ENCODE measurements at places on chromosomes 1 and 21. TPM values are rescaled to one million over a fixed set of nuclear protein-coding genes. Genes with fewer than 3 reads are reported as not detected.
A peak's percentile ranks its signal among the peaks of the same experiment; 100 is the strongest.

DNA sequence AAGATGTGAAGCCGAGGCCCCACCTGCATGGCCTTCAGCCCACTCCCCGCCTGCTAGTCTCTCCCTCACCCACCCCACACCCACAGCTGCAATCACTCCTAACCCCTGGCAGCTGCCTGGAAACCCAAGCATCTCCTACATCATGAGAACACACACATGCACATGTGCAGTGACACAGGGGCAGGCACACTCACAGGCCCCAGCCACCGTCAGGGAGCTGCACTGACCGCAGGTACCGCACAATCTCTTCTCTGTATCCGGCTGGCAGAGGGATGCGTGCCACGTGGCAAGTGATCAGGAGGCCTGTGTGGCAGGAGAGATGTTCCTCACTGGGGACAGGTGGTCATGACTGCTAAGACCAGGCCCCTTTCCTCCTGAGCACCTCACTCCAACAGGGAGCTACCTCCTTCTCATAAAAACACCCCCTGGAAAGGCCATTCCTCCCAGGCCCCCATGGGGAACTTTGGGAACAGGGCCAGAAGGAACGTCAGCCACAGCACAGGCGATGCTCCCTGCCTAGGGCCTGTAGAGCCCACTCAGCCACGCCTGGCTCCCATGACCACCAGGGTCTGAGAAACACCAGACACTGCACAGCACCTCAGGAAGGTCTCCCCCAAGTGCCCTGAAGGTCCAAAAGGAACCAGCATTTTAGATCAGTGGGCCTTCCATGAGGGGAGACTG lies 6.0 kb downstream of the LSS start:
- DNase-seq = no peak

DNA sequence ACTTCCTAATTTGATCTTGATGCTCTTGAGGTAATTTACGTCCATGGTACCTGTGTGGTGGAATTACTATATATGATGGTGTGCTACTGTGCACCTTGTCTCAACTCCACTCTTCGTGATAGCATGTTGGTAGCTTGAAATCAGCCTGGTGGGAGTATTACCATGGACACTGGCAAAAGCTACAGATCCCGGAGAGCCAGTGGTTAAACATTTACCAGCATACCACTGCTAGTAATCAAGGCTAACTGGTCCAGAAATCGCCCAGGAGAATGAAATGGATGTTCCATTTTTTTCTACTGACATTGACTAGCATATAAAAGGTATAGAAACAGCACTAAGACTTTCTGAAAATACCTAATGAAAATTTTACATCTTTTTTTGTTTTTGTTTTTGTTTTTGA lies 30.6 kb downstream of the ELK4 start:
- DNase-seq = no peak

GRCh38 chr1:116002781-116003420 lies 26.6 kb downstream of the SLC22A15 start:
- no peak for DNase-seq

- DNase-seq = no peak
Measured at GRCh38 chr21:40047211-40047610, 180.0 kb downstream of the PCP4 start.

GRCh38 chr1:32272557-32273390 lies 19.1 kb upstream of the HDAC1 start:
- DNase-seq = no peak

DNA sequence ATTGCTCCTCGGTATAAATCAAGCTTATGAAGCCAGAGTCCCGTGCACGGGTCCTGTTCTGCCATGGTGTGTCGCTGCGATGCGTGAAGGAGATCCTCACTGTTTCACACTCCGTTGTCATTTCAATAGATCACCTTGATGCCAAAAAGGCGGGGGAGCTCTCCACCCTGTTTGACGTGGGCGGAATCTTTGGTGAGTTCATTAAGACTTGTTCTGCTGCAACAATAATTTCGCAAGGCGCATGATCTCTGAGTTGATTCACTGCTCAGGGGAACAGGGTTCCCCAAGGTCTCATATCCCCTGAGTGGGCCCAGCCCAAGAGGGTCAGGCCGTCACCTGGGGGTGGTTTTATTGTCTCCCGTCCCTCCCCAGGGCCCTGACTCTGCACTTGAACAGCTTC lies 50.0 kb downstream of the SLC37A1 start:
- DNase-seq = no peak

GRCh38 chr1:158107916-158108315 lies 72.8 kb upstream of the CD1D start:
- no peak for DNase-seq

DNA sequence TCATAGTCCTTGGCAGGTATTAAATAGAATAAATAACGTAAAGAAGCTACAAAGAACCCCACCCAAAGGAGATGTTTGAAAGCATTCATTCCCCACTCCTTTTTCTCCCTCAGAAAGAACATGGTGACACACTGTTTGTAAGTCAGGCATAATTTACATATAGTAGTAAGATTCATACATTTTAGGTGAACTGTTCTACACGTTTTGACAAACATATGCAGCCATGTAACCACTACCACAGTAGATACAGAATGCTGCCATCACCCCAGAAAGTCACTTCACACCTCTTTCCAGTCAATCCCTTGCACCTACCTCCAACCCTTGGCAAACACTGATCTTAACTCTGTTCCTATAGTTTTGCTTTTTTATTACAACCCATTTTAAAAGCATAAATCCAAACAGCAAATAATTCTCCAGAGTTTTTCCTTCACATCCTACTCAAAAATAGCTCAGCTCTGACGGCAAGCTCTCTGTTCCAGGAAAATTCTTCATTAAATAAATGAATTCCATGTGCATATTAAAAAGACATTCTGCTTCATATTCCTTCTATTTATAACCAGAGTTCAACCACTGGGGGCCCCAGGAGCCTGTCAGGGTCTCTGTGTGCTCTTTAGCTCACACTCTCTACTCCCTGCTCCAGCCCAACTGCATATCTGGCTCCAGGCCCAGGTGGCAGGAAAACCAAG lies 258.8 kb downstream of the PLPP3 start:
- no peak for DNase-seq

DNA sequence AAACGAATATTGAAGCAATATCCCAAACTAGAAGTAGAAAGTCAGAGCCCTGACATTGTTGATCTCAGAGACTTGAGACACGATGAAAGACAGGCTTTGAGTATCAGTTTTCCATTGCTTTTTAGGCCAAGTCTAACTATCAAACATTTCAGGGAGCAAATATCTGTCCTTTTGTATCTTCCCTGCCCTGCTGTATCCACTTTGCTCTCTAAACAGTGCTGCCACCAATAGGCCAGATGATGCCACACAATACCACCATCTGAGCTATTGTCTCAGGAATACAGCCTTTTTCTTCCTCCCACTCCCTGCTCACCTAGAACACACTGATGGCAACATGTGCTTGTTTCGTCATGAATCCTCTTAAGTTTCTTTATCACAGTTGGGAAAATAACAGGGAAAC lies 62.6 kb upstream of the SPAG17 start:
- DNase-seq = peak; percentile 4

GRCh38 chr1:229088711-229089110 lies 182.2 kb upstream of the RAB4A start:
- no peak for DNase-seq

- no peak for DNase-seq
Measured at GRCh38 chr1:184322253-184322652, 64.6 kb upstream of the C1orf21 start.

- no peak for DNase-seq
Measured at GRCh38 chr1:43441894-43442637, 11.7 kb downstream of the HYI start.

DNA sequence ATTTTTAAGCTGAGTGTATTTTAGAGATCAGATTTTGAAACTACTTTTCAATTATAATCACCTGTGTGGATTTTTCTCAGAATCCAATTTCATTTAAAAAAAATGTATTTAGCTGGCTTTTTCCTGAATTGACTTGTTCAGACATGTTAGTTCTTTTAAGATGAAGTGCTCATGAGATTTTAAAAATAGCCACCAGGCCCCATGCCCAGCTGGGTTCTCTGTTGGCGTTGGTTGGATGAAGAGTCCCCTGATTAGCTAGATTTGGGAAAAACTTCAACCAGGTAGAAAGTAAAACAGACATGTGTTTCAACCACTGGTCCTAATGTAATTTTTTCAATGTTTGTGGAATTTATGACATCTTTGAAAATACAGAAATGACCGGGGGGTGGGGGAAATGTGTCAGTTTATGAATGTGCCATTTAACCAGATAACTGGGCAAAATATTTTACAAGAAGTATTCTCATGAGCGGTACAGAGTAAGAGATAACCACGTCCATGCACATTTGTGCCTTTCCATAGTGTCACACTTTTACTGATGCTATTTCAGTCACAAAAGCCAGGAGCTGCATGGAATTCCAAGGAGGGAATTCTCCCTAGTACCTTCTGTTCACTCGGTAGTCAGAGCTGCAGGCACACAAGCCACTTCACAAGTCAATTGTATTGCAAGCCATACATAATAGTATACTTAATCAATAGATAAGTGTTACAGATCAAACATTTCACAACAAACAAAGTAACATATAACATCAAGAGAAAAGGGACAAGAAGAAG lies 51.1 kb downstream of the KCNK1 start:
- no peak for DNase-seq

- no peak for DNase-seq
Measured at GRCh38 chr1:10754568-10755329, 41.7 kb downstream of the CASZ1 start.

DNA sequence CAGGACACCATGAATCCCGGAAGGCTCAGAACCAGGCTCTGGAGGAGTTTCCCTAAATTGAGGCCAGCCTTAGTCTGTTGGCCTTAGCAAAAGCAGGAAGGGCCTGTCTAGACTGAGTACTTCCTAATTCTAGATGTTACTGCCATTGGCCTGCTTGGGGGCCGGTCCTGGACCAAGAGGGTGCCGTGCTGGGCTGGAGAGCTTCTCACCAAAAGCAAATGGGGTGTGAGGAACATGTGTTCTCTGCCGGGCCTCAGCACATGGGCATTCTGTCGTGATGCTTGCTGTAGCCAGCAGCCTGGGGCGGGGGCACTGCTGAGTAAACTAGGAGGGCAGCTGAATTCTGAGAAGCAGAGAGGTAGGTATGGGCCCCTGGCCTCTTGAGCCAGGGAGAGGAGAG lies 35.7 kb upstream of the MAN1C1 start:
- DNase-seq = no peak

GRCh38 chr1:32701421-32701911 lies 1.1 kb downstream of the SYNC start:
- DNase-seq = peak; percentile 36

DNA sequence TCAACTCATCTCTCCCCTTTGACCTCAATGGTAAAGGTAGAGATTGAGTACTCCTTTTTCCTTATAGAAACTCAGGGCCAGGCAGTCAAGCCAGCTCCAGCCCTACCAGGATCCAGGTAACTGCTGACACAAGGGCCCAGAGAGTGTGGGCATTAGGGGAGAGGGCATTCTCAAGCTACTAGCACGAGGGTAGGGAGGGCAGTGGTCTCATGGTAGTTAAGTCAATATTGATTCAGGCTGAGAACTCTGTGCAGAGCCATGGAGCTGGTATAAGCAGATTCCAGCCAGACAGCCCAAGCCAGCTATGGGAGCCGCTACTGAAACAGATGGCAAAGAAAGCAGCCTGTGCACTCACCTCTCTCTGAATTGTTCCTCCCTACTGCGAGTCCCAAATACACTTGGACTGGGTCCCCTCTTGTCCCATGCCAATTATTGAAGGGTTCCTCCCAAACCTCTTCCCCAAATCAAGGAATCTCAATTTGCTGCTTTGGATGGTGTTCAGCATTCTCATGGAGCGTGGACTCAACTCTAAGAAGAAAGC lies 2.8 kb downstream of the PI4KB start:
- DNase-seq = no peak

DNA sequence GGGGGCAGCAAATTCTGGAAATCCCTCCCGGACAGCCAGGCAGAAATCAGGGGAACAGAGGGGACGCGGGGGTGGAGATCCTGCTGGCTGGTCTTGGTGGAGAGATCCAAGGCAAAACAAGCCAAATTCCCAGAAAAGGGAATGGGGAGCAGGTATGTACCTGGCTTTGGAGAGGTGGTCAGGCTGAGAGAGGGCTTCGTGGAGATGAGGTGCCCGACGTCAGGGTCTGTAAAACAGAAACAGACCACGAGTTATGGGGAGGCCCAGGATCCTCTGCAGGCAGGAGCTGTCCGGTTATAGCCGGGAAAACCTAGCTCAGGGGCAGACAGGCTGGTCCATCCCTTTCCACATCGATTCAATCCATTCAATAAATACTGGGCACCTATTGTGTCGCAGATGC lies 4.4 kb downstream of the CLEC20A start:
- no peak for DNase-seq

DNA sequence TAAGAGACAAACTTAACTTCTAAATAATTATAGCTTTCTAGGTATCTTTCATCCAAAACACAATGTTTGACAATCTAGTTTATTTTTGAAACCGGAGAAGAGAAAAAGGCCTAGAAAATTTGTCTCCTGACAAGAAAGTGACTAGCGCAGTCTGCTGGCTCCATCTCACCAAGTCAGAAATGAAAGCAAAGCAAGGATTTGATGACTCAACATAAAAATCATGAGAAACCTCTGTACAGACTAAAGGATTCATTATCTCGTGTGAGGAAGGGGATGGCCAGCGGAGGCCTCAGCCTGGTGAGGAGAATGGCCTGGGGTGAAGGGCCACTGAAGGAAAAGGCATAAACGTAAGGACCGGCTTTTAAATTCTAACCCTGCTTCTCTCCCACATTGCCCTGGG lies 20.0 kb upstream of the TSNAX start:
- no peak for DNase-seq

DNA sequence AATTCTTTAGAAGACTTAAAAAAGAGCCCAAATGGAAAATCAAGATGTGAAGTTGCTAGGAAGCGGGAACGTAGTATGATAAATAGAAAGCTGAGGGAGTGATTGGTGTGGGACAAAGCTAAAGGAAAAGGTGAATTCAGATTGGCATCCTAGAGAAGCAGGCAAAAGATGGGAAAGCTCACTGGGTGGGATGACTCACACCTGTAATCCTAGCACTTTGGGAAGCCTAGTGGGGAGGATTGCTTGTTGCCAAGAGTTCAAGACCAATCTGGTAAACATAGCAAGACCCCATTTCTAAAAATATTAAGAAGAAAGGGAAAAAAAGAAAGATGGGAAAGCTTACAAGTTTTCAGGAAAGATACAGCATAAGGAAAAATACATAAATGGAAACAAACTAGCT lies 1.8 kb downstream of the MRPS21 start:
- DNase-seq = no peak

Gene LEFTY2
- polyA plus RNA-seq = 0.05 TPM

Gene FCGR1A
- not detected for polyA plus RNA-seq

Gene TENT5C
- 4.2 TPM for polyA plus RNA-seq

Gene FCN3
- polyA plus RNA-seq = not detected

Gene CNR2
- not detected for polyA plus RNA-seq

Gene RPRD2
- polyA plus RNA-seq = 13.4 TPM

Gene GBP1
- polyA plus RNA-seq = 48.1 TPM

Gene CFAP141
- not detected for polyA plus RNA-seq

Gene ZNF436
- 11.9 TPM for polyA plus RNA-seq

Gene RRP1B
- polyA plus RNA-seq = 17.7 TPM

Gene IFNLR1
- not detected for polyA plus RNA-seq

Gene TINAGL1
- polyA plus RNA-seq = 2.8 TPM

Gene TIE1
- 0.01 TPM for polyA plus RNA-seq

Gene PTPRC
- polyA plus RNA-seq = 0.11 TPM

Gene CA14
- 0.08 TPM for polyA plus RNA-seq

Gene CSF3R
- not detected for polyA plus RNA-seq

Gene ZC3H11A
- 88.0 TPM for polyA plus RNA-seq

Gene MYOM3
- not detected for polyA plus RNA-seq

Gene IL20
- polyA plus RNA-seq = not detected

Gene HSD3B1
- polyA plus RNA-seq = not detected

Gene IL12RB2
- 0.01 TPM for polyA plus RNA-seq

Gene SLC41A1
- 28.9 TPM for polyA plus RNA-seq

Gene CCDC27
- not detected for polyA plus RNA-seq

Gene ABCB10
- polyA plus RNA-seq = 11.3 TPM

Measured in fibroblast of lung (primary cell).